MG63 (cell line): ENCODE measurements at places on chromosomes 13 and 19. TPM values are rescaled to one million over a fixed set of nuclear protein-coding genes. Genes with fewer than 3 reads are reported as not detected.

DNA sequence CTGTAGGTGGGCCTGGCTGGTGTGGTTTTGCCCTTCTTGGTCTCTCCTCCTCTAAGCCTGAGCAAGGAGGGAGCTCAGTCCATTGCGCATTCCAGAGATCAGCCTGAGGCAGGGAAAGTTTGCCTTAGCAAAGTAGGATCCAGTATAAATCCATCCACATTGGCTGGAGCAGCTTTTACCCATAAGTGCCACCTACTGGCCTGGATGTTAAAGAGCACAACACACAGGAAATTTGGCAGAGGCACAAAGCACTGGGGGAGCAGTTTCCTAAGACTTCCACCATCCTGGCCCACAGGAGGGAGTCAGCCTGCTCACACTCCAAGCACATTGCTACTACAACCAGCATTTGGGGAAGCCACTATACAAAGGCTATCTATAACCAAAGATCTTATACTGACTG, 1124.2 kb downstream of the SLITRK1 start:
- no peak for DNase-seq

DNA sequence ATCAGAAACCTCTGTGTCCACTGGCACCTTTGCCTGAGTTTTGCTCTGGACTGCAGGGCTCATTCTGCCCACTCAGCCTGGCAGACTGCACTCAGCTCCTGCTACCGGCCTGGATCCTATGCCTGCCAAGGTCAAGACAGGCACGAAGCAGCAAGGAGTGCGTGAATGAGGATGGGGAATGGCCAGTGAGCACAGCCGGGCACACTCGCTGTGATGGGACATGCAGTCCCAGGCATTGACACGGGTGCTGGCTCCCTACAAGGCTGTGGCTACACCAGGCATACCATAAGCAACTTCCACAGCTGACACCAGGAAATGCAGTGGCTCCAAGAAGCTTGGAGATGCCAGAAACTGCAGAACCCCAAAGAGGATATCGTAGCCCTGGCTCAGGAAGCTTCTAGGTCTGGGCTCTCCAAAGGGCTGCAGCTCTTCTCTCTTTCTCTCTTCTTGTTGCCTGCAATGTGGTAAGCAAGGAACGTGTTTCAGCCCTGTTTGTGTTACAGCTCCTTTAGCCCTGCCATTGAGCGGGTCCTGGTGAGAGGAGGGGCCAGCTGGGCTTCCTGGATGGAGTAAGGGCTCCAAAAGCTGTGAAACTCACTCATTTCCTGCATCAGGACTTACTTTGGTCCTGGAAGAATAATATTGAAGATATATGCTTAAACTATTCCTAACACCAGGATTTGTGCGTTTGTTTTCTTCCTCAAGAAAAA, 832.6 kb upstream of the SLITRK5 start:
- no peak for DNase-seq

DNA sequence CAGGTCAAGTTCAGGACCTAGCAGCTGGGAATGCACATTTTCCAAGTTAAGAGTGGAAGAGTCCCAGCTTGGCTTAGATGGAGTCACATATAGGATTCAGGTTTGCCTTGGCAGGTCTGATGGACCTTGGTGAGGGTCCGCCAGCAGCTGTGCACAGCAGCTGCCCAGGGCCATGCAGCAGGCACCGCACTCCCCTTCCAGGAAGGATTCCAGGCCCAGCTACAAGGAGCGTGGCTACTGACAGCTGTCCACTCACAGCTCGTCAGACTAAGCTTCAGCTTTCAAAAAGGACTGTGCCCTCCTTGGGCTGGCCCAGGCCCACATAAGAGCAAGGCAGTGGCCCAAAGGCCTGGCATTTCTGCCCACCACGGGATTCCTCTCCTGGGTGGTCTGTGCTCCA, 68.4 kb downstream of the ALOX5AP start:
- no peak for DNase-seq

GRCh38 chr13:109684824-109685202, 101.6 kb downstream of the IRS2 start:
- DNase-seq: no peak

DNA sequence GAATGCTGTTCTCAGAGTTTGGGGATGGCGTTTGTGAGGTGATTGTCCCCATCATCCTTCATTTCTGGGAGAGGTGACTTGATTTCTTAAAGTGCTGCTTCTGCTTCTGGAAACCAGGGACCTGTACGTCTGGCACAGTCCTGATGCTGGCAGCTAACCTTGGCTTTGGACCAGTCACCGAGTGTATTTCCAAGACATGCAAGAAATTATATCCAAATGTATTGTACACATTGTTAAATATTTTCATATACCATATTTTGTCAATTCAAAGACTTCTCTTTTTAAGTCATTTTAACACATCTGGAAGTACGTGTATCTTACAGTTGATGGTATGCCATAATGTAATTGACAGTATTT, 97.4 kb downstream of the ARHGEF7 start:
- DNase-seq: no peak

- peak; percentile 70 for DNase-seq
These were observed 4.7 kb downstream of the PRR36 start for GRCh38 chr19:7869453-7869909.

DNA sequence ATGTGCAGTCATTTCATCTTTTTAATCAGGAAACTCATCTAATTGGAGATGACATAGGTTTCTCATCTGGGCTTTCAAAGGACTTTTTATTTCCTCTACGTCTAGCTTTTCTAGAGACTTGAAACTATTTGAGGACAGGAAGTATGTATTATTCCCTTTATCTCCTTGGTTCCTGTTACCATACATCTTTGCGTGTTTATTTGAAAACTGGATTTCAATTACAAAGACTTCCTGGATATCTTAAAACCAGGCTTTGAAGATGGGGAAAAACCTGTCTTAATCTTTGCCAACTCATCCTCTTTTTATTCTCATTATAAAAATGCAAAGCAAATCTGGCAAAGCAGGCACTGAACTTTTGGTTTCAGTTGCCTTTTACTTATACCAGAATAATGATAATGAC, 130.5 kb downstream of the LMO7 start:
- no peak for DNase-seq

GRCh38 chr13:90898811-90899210, 448.7 kb upstream of the MIR17HG start:
- no peak for DNase-seq

DNA sequence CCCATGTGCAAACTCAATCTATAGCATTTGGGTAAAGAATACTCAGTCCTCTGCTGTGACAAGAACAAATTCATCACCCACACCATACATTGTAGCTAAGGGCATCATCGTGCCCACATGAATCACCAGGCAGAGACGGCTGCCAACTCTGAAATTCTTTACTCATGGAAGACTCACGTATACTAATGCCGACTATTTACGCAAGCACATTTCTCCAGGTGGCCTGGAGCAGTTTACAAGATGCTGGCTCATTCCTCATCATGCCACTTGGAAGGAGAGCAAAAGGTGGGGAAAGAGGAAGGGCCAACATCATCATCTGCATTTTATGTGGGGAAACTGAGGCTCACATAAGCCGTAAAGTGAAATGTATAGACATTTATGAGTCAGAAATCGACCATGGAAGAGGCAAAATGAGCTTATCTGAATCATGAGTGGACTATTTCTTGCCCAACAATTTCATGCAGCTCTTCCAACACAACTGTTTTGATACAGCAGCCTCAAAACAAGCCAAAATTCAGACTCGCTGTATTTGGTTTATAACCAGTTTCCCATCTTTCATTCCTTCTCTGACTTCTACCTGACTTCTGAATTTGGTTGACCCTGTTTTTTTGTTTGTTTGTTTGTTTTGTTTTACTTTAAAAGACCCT, 213.9 kb upstream of the SERP2 start:
- DNase-seq: peak; percentile 84

- DNase-seq: no peak
These were observed 47.2 kb upstream of the F7 start for GRCh38 chr13:113058129-113058987.

DNA sequence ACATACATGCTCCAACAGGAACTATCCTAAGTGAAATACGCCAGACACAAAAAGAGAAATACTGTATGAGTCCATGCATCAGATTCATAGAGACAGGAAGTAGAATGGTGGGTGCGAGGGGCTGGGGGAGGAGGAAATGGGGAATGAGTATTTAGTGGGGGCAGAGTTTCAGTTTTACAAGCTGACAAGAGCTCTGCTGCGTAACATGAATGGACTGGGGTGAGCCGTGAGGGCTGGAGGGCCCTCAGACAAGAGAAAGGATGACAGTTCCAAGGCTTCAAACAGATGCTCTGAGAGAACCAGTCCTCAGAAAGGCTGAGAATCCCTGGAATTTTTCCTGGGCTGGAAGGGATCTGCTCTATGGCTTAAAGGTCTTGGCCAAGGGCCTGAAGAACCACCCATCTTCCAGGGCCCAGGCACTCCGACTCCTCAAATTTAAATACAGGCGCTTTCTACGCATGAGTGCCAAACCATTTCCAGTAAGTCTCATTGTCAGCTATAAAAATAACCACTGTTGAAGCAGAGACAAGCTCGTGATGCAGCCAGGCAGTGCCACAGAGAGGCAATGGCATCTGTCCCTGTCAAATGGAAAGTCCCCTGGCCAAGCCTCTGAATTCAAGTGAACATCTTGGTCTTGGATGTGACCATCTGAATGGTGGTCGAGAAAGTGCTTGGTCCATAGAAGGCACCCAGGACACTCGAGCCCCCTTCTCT, 17.5 kb downstream of the KLF2 start:
- peak; percentile 79 for DNase-seq

The FAM124A gene
- 0.20 and 0.39 TPM in 2 replicates for total RNA-seq

The C5AR2 gene
- not detected in 2 replicates for total RNA-seq

The JUNB gene
- 82.5 and 125 TPM in 2 replicates for total RNA-seq

The RNU6-9 gene
- total RNA-seq: not detected in 2 replicates
